ENCODE measurements at places on chromosomes 11 and 22.

DNA sequence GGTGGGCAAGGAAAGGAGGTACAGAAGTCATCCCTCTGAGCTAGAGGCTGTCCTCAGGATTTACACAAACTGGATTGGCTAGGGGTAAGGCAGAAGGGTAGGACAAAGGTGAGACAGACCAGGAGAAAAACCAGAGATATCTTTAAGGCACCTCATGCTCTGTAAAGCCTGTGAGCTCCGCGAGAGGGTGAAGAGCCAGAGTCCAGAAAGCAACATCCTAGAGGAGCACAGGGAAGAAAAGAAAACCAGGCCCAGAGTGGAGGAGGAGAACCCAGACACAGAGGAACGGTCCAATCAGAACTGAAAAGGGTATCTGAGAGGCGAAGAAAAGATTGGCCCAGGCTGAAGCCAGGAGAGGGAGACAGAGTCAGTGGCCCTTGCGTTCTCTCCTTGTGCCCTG is 5.1 kb downstream of the SLC37A4 start:
- DNase-seq: no peak

- DNase-seq: peak; percentile 17
Observed at GRCh38 chr11:130449310-130449990, 1.0 kb downstream of the ADAMTS15 start.

GRCh38 chr11:11660363-11660740 is 38.5 kb upstream of the GALNT18 start:
- no peak for DNase-seq

DNA sequence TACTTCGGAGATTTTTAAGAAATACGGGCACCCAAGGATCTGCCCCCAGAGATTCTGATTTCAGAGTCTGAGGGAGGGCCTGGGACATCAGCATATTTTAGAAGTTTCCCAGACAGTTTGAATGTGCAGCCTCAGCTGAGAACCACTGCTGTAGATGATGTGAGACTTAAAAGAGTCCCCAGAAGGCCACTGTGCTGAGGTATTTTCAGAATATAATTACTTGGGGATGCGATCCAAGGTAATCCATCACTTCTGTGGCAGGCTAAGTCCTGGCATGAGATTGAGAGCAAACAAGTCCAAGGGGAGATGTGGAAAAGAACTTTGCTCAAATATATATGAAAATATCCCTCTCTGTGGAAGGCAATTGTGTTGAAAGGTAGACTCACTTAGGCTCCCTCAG is 48.3 kb upstream of the AMOTL1 start:
- no peak for DNase-seq

DNA sequence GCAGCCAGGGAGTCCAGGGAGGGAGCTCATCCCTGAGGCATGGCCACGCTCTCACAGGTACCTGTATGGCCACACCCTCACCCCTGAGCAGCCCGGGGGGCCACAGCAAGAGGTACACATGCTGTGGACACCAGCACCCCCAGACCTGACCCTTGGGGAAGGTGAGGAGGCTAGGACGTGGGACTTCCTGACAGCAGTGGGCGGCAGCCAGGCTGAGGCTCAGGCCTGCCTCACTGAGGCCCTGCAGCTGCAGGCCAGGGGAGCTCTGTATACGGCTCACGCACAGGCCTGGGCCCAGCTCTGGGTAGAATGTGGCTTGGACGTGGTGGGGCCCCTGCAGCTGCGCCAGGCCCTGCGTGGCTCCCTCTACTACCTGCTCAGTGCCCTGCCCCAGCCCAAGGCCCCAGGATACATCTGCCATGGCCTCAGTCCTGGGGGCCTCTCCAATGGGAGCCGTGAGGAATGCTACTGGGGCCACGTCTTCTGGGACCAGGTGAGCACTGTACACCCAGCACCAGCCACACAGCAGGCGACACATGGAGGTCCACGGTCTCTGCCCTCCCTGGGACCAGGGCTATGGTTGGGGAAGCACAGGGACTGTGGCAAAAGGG is 1.8 kb downstream of the PGGHG start:
- no peak for DNase-seq

DNA sequence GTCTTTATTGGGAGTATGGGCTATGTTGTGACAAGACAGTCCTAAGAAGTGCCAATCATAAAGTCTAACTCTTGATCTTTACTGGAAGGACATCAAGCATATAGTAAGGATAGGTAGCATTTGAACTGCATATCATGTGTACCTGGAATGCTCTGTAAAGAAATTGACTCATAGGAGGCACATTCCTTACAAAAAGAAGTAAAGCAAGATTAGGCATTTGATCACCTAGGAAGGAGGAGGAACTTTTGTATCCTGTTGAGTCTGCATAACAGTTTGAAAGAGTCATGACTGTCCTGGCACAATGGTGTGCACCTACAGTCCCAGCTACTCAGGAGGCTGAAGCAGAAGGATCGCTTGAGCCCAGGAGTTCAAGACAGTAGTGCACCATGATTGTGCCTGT is 42.2 kb upstream of the DNAJB7 start:
- no peak for DNase-seq

GRCh38 chr11:43145653-43146052 is 166.1 kb upstream of the API5 start:
- DNase-seq: no peak

DNA sequence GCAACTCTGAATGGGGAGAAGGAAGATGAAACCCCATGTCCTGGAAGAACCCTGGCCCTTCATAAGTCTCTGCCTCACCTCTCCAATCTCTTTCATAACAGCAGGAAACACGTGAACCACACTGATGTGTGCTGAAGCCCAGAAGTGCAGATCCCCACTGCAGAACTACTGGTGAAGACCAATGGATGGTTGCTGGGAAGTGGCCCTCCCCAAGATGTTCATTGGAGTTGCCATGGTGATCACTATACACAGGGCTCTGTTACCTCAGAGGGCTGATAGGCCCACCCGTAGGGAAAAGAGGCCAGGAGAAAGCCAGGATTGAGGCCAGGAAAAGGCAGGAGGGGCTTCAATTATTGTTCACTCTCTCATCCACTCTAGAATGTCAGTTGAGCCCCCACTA is 11.6 kb downstream of the TST start:
- no peak for DNase-seq

- DNase-seq: no peak
Observed at GRCh38 chr11:70627219-70627618, 228.9 kb downstream of the CTTN start.

DNA sequence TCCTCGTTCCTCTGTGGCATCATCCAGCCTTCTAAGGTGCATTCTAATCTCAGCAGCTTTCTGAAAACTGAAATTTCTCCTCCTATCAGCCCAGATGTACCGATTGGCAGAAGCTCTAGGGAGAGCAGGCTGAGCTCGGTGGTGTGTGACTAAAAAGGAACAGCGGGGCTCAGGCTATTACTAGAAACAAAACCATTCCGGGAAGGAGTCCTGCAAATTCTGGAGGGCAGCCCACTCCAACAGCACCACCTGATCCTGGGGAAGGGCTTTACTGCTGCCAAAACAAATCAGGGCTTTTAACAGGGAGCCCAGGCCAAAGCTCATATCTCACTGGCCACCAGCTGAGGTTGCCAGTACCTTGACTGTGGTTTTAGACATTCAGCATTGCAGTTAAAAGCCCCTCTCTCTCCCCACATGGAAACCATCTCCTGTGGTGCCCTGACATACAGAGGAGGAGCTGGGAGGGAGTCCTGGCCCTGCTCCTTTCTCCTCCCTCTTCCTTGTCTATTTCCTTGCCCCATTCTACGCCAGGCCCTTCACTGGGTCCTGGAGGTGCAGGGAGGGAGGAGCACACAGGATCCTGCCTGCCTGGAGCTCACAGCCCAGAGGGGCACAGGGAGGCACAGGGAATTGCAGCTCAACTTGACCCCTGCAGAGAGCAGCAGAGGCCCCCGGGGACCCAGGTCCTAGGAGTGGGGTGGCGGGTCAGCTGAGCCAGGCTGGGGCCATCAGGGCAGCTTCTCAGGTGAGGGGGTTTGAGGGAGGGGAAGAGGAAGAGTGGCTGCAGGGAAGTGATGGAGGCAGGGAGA is 889 bp downstream of the PLAAT4 start:
- peak; percentile 31 for DNase-seq

DNA sequence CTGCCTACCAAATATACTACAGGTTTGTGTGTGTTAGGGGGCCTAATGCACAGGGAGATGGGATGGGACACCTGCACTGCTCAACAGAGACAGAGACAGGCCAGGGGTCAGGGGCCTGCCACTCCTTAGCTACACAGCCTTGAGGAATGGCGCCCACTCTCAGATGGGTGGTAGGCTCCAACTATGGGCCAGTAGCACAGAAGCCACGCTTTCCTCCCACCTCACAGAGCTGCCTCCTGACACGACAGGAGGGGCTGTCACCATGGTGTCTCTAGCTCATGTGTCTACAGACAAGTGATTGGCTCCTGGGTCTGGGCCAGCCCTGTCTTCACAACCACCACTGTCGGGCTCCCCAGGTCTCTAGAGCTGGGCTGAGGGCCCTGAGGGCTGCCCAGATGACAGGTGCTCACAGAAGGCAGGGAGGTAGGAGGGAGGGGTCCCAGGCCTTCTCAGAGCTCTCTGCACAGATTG is 81.8 kb downstream of the DGCR2 start:
- no peak for DNase-seq

DNA sequence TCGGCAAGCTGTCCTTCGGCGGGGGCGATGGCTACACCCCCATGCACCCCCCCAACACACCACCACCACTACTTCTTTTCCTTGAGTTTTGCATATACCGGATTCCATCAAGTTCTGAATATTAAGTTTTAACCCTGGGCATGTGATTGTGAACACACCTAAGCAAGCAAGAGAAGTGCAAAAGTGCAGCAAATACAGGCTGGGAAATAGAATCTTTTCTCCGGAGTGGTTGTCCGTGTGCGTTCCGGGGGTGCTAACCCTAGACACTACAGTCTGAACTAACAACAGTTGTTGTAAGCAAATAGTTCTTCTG is 574 bp downstream of the PRSS23 start:
- DNase-seq: peak; percentile 25

GRCh38 chr22:27206374-27207133 is 549.2 kb downstream of the MIAT start:
- DNase-seq: no peak

DNA sequence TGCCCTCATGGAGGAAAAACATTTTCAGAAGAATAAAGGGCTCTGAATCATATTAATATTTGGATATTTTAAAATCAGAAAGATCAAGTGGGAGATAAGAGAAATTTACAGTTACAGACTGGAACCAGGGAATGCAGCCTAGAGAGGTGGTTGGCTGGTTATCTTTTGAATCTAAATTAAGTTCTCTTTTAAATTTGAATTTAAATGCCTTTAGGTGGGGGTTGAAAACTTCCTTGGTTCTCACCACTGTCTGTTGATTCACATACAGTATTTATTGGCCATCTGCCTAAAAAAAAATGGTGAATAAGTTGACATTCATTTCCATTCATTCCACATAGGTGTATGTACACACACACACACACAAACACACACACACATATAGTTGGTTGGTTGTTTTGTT is 35.7 kb upstream of the PTPRJ start:
- no peak for DNase-seq

DNA sequence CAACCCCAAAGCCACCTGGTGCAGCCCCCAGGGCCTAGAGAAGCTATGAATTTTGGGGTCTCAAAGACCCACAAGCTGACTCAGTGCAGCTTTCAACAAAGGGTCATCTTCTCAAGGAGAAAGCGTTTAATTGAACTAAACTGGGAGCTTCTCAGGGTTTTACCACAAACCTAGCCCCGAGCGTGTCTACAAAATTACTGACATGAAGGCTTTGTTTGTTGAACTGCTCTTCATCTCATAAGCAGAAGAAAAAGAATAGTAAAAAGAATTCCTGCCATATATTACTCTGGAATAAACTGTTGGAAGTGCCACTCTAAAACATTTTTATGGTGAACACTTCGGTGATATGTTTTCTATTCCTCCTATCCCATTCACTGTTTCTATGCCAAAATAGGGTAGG is 50.8 kb upstream of the INCENP start:
- no peak for DNase-seq

- no peak for DNase-seq
Observed at GRCh38 chr11:96326959-96327358, 16.0 kb downstream of the MAML2 start.

DNA sequence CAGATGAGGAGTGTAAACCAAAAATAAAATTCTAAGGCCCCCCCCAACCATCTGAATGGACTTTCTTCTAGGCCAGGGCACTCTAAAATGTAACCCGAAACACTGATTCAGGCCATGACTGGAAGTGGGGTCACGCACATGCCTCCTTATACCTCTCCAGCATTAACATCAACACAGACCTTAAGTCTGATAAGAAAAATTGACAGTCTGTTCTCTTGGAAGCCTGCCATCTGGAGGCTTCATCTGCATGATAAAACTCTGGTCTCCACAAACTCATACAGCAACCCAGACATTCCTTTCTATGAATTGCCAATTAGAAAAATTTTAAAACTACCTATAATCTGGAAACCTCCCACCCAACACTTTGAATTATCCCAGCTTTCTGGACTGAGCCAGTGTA is 3.9 kb upstream of the SERGEF start:
- DNase-seq: no peak

GRCh38 chr22:26811647-26811992 is 154.2 kb downstream of the MIAT start:
- no peak for DNase-seq

DNA sequence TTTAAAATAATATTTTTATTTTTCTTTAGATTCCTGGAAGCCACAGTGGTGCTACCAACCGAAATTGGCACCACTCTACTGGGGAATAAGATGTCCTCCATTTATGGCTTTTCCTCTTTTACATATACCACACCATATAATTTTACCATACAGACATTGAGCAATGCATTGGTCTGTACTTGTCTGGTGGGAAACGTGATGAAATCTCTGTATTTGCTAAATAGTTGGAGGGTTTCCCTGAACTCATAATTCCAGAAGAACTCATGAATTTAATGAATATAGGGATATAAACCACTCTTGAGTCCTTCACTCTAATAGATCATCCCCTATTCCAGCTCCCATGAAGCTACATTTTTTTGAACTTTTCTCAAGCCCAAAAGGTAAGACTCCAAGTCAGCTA is 28.0 kb upstream of the MMP13 start:
- no peak for DNase-seq

DNA sequence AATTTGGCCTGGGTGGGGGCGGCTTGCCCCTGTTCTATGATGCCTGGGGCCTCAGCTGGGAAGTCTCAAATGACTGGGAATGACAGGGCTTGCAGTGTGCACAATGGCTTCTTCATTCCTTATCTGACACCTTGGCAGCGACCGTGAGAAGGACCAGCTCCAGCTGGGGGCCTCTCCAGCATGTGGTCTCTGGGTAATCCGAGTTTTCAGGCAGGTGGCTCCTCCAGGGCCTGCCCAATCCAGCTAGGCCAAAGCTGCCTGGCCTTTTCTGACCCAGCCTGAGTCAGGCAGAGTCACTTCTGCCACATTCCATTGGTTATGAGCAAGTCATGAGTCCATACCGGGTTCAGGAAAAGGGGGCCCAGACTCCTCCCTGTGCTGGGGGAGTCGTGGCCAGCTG is 646.0 kb downstream of the OPCML start:
- peak; percentile 83 for DNase-seq

All from EL (cell line).